ENCODE measurements at places on chromosomes 13 and 19. TPM values are rescaled to one million over a fixed set of nuclear protein-coding genes. Genes with fewer than 3 reads are reported as not detected.

DNA sequence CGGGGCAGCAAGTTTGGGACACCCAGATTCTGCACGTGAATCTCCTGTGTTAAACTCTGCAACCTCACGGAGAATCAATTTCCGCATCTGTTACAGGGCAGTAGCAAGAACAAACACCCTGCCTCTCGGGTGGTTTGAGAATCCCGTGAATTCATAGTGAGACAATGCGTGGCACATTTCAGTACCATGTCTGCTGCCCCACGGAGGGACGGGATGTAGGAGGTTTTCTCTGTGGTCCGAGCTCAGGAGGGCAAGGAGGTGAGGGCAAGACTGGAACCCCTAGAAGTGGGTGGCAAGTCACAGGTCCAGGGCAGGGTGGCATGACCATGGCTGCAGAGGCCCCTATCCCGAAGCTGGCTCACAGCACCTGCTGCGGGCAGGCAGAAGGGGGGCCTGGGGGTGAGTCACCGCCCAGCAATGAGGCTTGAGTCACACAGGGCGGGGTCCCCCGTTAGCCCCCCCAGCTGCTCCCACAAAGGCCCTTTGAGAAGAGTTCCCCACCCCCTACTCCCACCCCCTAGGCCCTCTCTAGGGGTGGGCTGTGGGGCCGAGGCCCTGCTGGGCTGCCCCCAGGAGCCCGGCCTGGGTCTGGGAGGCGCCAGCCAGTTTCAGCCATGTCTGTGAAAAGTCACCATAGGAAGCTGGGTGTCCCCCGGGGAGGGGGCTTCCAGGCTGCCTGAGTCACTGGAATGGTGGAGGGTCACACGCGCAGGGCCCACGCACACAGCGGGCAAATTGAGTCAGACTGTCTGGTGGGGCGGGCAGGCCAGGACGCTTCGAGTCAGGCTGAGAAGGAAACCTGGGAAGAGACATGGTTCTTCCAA lies 25.8 kb upstream of the NANOS3 start:
- H3K4me1 ChIP-seq = peaks cover 8% of the 10 kb centered on the region
- H3K4me3 ChIP-seq = no peak overlapping the region
- H3K36me3 ChIP-seq = no peaks in the 10 kb centered on the region
- DNase-seq = no peak
- peaks cover 7% of the 10 kb centered on the region for H3K27me3 ChIP-seq

DNA sequence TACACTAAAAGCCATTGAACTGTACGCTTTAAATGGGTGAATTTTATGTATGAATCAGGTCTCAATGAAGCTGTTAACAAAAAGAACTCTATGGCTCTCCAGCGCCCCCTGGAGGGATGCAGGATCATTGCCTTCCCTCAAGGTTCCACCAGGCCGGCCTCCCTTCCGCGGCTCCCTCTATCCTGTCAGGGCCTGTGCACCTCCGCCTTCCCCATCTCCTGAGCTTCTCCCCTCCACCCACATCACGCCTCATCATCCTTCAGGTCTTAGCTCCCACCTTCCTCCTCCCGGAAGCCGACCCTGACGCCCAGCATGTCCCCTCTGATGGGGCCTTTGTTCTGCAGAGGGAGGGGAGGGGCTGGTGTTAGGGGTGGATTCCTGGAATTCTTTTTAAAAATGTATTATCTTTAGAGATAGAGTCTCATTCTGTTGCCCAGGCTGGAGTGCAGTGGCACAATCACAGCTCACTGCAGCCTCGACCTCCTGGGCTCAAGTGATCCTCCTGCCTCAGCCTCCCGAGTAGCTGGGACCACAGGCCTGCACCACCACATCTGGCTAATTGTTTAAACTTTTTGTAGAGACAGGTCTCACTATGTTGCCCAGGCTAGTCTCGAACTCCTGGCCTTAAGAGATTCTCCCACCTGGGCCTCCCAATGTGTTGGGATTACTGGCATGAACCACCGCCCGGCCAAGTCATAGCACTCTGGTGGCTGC lies 27.7 kb downstream of the MEIS3 start:
- no peak overlapping the region for H3K4me3 ChIP-seq
- no peaks in the 10 kb centered on the region for H3K27me3 ChIP-seq
- peak; percentile 78 for DNase-seq
- H3K4me1 ChIP-seq = no peaks in the 10 kb centered on the region

DNA sequence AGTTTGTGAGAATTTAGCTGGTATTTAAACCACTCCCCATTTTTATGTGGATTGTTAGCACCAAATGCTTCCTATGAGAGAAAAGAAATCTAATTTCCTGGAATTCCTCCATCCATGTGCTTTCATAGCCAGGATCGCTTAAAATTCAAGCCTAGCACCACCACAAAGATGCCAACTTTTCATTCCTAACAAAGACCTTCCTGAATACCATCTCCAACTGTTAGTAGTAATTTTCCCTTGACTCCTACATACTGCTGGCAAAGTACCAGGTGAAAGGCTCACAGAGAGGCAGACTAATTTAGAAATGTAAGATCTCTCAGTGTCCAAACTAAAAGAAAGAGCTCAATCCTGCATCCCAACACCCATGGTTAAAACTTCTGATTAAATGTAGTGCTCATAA lies 386.3 kb downstream of the KCTD12 start:
- DNase-seq = no peak
- H3K4me3 ChIP-seq = no peak overlapping the region
- no peak overlapping the region for H3K27ac ChIP-seq

GRCh38 chr19:5142725-5143097 lies 173.8 kb downstream of the KDM4B start:
- no peaks in the 10 kb centered on the region for H3K4me1 ChIP-seq
- no peaks in the 10 kb centered on the region for H3K36me3 ChIP-seq
- H3K27ac ChIP-seq = no peak overlapping the region
- no peak for DNase-seq

DNA sequence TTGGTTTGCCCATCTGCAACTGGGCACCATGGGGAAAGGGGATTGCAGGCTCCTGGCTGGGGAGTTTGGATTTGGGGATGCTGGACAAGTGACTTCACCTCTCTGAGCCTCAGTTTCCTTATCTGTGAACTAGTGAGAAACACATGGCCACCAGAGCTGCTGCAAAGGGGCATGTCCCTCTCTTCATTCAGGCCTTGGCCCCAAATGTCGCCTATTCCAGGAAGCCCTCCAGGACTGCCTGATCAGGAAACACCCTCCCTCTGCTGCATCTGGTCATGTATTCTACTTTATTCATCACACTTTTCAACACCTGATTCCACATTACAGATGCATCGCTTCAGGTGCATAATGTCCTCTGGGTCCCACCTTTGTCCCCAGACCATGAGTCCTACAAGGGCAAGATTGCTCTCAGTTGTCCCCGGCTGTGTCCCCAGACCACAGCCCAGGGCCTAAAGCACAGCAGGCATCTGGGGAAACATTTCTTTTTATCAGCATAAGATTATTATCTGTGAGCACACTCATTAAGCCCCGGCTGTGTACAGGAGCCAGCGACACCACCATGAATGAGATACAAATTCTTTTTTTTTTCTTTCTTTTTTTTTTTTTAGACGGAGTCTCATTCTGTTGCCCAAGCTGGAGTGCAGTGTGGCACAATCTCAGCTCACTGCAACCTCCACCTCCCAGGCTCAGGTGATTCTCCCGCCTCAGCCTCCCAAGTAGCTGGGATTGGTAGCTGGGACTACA lies 37.5 kb downstream of the ARRDC2 start:
- no peaks in the 10 kb centered on the region for H3K4me1 ChIP-seq
- H3K4me3 ChIP-seq = no peak overlapping the region
- no peaks in the 10 kb centered on the region for H3K36me3 ChIP-seq
- no peaks in the 10 kb centered on the region for H3K27me3 ChIP-seq
- no peak for DNase-seq

Gene IL4I1
- total RNA-seq = not detected

DNA sequence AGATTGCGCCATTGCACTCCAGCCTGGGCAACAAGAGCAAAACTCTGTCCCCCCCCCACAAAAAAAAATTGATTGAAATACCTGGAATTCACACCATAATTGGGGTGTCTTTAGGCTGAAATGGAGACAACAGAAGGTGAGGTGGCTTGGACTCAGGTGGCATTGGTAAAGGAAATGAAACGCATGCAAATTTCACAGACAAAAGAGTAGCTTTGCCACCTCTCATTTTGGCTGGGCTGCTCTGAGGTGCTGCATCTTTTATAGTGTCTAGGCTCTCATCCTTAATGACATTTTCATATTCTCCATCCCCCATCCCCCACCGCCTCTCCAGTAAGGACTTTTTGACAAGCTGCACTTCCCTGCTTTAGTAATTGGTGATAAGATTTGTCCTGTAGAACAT lies 6.9 kb downstream of the UBE2L5 start:
- H3K4me1 ChIP-seq = no peaks in the 10 kb centered on the region
- DNase-seq = no peak
- H3K36me3 ChIP-seq = no peaks in the 10 kb centered on the region
- no peak overlapping the region for H3K4me3 ChIP-seq
- peaks cover under 1% of the 10 kb centered on the region for H3K27me3 ChIP-seq

- H3K27ac ChIP-seq = no peak within 1 kb of the TSS
- H3K4me1 ChIP-seq = no peaks in the 10 kb centered on the region
- no peak within 1 kb of the TSS for H3K4me3 ChIP-seq
- no peaks in the 10 kb centered on the region for H3K27me3 ChIP-seq
Observed at GRCh38 chr19:9107375-9107774, at the start of gene OR7G2. OR7G2 (minus strand) TSS chr19:9107475; CDS start chr19:9103243, 4,232 bp downstream.

Gene ZNF813
- total RNA-seq = 24.3 TPM

- H3K4me1 ChIP-seq = no peaks in the 10 kb centered on the region
- H3K27me3 ChIP-seq = no peaks in the 10 kb centered on the region
- DNase-seq = no peak
Observed at GRCh38 chr19:46224773-46225172, 4.8 kb upstream of the IGFL1 start.

DNA sequence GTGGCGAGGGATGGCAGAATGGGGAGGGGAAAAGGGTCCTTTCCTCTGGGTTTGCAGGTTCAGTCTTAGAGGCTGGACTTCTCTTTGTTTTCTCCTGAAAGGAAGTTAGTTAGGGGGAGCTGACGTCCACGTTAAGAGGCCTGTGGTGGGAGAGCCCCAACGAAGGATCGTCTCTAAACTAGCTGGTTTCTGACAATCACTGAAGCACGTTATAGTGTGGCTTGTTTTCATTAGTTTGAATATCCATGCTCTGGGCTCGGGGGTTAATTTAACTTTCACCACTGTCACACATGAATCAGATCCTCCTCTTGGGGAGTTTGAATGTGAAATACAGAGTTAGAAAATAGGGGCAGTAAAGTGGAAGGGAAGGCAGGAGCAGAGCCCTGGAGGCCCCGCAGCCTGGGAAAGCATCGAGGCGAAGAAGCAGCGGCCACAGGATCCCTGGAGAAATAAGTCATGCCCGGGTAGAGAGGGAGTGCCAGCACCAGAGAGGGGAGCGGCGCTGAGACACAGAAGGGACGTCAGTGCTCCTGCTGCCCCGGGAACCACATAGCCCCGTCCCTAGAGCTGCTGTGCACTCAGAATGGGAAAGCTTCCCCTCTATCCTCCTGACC lies 31.1 kb upstream of the AMER2 start:
- H3K27me3 ChIP-seq = no peaks in the 10 kb centered on the region
- no peak for DNase-seq
- H3K27ac ChIP-seq = no peak overlapping the region
- no peaks in the 10 kb centered on the region for H3K36me3 ChIP-seq
- peaks cover 12% of the 10 kb centered on the region for H3K4me1 ChIP-seq
- H3K4me3 ChIP-seq = no peak overlapping the region

DNA sequence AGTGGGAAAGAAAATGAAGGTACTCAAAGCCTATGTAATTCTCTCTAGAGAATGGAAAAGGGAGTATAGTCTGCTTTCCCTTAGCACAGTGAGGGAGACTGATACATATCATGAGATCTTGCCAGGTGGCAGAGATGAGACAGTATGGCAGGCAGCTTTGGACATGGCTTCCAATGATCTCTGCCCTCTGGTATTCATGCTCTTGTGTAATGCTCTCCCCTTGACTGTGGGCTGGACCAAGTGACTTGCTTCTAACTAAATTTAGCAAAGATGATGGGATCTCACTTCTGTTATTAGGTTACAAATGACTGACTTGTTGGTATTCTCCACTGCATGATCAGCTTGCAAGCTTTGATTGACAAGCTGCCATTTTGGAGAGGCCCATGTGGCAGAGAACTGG lies 10.2 kb downstream of the ZNF132 start:
- DNase-seq = no peak
- H3K36me3 ChIP-seq = no peaks in the 10 kb centered on the region
- H3K27ac ChIP-seq = no peak overlapping the region
- H3K4me1 ChIP-seq = no peaks in the 10 kb centered on the region
- no peak overlapping the region for H3K4me3 ChIP-seq

Gene OR4F17
- not detected for total RNA-seq

Gene RPL36
- total RNA-seq = 778 TPM

Gene LHB
- total RNA-seq = not detected

Gene CCDC8
- total RNA-seq = 2.8 TPM

DNA sequence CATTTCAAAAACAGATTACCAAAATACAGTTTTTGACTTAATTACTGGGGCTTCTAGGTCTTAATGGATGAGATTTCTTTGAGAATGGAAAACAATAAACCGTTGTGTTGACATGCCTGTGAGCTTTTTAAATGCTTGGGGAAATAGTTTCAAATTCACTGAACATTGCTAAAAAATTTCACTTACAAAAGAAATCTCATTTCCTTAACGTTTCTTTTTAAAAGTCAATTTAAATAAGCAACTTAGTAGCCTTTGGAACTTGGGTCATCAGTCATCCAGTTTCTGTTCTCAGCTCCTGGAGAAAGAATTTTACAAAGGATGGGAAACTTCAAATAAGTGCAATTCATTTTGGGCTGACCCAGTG lies 4.4 kb downstream of the ZC3H4 start:
- no peak for DNase-seq
- H3K4me1 ChIP-seq = peaks cover 27% of the 10 kb centered on the region
- no peaks in the 10 kb centered on the region for H3K27me3 ChIP-seq
- no peaks in the 10 kb centered on the region for H3K36me3 ChIP-seq
- peak overlapping the region; percentile 97 for H3K4me3 ChIP-seq

DNA sequence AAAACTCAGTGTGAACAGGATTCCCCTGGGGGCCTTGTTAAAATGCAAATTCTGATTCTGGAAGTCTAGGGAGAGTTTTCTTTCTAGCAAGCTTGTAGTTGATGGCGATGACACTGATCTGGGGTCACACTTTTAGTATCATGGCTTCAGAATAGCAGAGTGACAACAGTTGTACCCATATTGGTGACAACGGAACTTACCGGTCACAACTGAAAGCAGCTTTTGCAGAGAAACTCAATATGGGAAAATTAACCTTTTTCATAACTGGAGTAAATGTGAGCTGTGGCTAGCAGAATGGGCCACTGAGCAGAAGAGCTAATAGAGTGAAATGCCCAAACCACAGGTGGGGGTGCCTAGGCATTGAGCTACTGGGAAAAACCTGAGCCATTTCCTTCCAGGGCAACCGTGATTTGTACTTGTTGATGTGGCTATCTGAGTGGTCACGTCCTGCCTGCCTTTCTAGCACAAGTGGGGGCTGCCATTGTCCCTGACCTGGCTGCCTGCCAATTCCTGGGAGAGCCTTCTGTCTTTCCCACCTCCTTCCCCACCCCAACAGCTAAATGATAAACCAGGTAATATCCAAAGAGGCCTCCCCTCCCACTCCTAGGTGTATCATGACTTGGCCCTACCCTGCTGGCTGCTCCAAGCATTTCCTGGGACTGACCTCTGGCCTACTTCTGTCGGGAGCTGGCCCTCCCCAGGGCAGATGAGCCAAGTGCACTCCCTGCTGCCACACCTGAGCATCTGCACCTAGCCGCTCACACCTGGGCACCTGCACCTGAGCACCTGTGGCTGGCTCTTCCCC lies 1.7 kb upstream of the SLC10A2 start:
- H3K4me3 ChIP-seq = no peak overlapping the region
- H3K27me3 ChIP-seq = no peaks in the 10 kb centered on the region
- H3K36me3 ChIP-seq = no peaks in the 10 kb centered on the region
- H3K4me1 ChIP-seq = peaks cover 31% of the 10 kb centered on the region
- no peak for DNase-seq

Gene FCER2
- total RNA-seq = not detected

- no peak overlapping the region for H3K4me3 ChIP-seq
- no peak for DNase-seq
- H3K36me3 ChIP-seq = no peaks in the 10 kb centered on the region
- peaks cover 19% of the 10 kb centered on the region for H3K4me1 ChIP-seq
Observed at GRCh38 chr13:44792096-44792495, 197.2 kb downstream of the NUFIP1 start.

Gene PRKCSH
- 130 TPM for total RNA-seq
